ENCODE measurements at places on chromosomes 12 and 14. TPM values are rescaled to one million over a fixed set of nuclear protein-coding genes. Genes with fewer than 3 reads are reported as not detected.

The OR10A7 gene
- total RNA-seq, result not detected

The PTGER2 gene
- total RNA-seq, result 4.9 TPM

The AICDA gene
- 27.6 TPM for total RNA-seq

The PACS2 gene
- total RNA-seq, result 23.2 TPM

The TOMM20L gene
- total RNA-seq, result not detected

The GPR68 gene
- total RNA-seq, result not detected

The NANOG gene
- not detected for total RNA-seq

The KCNH3 gene
- total RNA-seq, result 3.2 TPM

The TAS2R13 gene
- total RNA-seq, result not detected

The CRIP2 gene
- total RNA-seq, result 245 TPM

The MGST1 gene
- total RNA-seq, result 694 TPM

The DPY19L2 gene
- 0.70 TPM for total RNA-seq

The TDG gene
- 16.9 TPM for total RNA-seq

The GLI1 gene
- total RNA-seq, result 1.8 TPM

The APOLD1 gene
- 5.1 TPM for total RNA-seq

The PPP1R1A gene
- total RNA-seq, result 9.2 TPM

The IL31 gene
- not detected for total RNA-seq

Measured in Caki2 (cell line).